ENCODE measurements at places on chromosomes 12 and 14.

- DNase-seq, result no peak
Measured at GRCh38 chr14:80211153-80212022, at the start of gene DIO2. DIO2 (minus strand) TSS chr14:80211504; CDS start chr14:80211472, 32 bp downstream.

DNA sequence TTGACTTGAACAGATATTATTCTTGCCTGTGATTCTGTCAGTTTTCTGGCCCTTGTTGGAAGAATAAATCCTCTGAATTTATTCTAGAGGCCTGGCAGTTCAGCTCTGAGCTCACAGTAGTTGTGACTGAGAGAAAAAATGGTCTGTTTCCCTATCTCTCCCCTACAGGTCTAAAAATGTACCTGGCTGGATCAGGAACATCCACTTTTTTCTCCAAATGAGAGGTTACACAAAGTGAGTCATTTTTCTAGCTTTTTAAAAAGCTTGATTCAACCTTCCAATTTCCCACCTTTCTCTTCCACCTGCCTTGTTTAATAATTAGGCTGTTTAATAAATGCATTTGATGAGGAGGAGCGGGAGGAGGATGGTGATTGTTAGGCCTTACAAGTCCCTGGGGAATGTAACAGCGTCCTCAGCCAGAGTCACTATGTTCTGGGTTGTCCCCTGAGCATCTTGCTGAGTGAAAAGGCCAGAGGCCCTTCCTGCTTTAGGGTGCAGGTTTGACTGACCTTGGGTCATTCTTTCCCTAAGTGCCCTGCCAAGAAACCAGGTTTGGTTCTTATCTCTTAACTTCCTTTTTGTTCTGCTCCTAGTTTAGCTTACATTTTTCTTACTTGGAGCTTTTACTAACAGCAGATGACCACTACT is 91.7 kb upstream of the FUT8 start:
- no peak for DNase-seq

- peak; percentile 65 for DNase-seq
Measured at GRCh38 chr14:61493239-61493638, 171.9 kb downstream of the PRKCH start.

DNA sequence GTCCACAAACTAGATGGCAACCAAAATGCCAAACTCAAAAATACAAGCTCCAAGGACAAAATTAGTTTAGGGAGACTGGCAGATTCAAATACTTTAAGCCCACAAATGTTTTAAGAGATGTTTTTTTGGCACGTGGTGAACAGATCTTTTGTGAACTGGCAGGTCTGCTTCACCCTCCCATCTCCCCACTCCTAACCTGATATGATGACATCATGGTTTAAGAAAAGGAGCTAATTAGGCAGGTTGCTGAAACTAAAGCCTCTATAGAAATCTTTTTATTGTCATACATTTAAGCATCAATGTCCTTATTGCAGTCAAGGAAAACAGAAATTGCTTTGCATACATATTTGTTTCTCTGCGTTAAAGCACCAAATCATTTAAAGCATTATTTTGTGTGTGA is 5.8 kb downstream of the LRIG3 start:
- no peak for DNase-seq

DNA sequence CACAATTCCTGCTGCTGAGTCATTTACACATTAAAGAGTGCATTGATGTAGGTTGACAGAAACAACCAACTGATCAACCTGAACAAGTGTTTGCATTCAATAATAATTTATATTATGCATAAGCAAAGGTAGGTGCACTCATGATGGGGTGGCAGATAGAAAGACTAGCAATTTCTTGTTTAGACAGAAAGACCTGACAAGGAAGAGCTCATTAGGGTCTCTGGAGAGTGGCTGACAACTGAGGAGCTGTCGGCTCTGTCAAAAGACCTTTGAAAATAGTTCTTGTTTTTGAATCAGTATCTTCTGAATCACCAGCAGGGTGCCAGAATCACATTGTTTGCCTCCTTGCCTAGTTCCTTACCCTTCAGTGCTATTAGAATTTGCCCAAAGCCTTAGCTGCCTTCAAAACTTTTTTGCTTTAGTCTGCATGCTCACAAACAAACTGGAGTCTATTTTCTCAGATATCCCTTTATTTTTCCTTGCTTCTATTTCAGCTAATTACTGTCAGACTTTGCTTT is 234.7 kb downstream of the BTG1 start:
- no peak for DNase-seq

DNA sequence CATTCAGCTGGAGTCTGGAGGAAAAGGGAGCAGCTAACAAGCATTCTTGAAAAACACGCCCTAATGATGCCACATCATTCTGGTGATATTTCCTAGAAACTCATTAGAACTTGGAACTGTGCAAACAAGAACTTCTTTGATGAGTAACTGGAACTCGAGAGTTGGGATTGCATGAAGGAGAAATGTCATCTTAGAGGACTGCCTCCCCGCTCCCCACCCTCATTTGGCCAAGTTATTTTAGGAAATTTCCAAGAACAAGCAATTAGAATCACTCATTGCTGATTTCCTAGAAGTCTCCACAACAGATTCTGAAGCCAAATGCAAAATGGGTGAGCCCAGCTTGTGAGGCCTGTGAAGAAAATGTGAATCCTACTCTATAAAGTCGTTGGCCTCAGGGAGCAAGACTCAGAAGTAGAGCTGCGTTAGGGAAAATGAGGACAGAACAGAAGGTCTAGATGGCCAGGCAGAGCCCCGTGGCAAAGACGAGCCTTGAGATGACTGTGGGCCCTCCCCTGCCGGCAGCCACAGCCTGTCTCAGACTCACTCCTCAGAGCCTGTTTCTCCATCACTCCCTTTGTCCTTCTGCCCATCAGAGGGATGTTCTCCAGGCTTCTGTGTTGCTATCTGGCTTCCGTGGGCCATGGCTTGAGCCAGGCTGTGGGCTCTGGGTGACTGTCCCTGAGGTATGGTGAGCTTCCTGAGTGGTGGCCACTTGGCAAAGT is 38.4 kb downstream of the RTL1 start:
- no peak for DNase-seq

- no peak for DNase-seq
Measured at GRCh38 chr12:114903083-114903691, 219.2 kb upstream of the TBX3 start.

- DNase-seq, result peak; percentile 77
Measured at GRCh38 chr14:54653712-54654469, 87.0 kb downstream of the SAMD4A start.

GRCh38 chr12:120183211-120183631 is 11.3 kb downstream of the GCN1 start:
- no peak for DNase-seq

DNA sequence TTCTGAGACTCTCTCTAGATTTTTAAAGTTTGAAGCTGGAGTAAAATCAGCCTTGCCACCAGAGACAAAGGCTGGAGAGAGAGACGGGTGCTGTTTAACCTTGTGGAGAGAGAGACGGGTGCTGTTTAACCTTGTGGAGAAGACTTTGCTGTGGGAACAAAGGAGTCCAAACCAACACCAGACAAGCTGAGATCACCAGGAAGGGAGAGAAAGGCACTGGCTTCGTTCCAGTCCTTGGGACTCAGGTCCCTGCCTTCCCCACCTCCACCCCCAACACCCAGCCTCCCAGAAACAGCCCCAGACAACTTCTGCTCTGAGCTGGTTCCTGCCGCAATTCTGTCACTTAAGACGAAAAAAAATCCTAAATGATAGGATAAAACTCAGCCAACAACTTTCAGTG is 1389.3 kb downstream of the AACS start:
- DNase-seq, result no peak

GRCh38 chr14:32190673-32191072 is 11.2 kb upstream of the RNU6-7 start:
- DNase-seq, result no peak

GRCh38 chr12:68786929-68787328 is 21.0 kb upstream of the MDM2 start:
- no peak for DNase-seq

DNA sequence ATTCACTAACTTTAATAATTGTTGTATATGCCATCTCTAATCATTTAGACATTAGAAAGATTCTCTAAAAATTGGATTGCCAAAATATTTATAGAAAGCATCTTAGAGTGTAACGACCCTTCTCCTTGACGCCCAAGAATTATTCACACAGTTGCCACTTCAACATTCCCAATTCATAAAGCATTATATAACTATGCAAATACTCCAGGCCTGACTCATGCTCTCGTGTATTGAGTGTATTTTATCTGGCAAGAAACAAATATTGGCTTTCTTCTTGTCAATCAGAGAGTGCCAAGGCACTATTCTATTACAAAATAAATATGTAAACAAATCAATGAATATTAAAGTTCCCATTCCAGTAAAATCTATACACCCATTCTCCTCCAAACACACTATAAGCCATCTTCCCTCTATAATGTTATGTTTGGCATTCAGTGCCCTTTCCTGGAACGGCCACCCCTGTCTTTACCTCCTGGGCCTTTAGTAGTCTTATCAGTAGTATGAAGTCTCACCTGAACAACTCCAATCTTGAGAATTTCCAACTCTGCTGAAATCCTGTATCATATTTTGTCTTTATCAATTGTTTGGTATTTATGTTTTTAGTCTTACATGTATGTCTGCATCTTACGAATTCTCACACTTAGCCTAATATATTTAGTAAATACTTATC is 182.6 kb downstream of the PIK3C2G start:
- DNase-seq, result no peak

- DNase-seq, result no peak
Measured at GRCh38 chr14:24232645-24233537, at the start of gene GMPR2. GMPR2 (plus strand) TSS chr14:24232929; CDS start chr14:24233254, 325 bp downstream.

DNA sequence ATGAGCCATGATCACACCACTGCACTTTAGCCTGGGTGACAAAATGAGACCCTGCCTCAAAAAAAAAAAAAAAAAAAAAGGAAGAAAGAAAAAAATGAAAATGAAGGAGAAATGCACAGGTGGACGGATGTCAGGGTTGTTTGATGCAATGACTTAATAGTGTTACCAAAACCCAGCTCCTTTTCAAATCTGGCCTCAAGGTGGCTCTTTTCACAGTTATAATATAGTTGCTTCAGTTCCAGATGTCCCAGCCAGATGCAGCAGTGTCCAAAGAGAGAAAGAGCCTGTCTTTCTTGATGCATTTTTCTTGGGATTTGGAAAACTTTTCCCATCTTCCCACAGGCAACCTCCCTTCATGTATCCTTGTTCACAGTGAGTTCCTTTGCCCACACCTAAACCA is 36.5 kb downstream of the KCNMB4 start:
- no peak for DNase-seq

DNA sequence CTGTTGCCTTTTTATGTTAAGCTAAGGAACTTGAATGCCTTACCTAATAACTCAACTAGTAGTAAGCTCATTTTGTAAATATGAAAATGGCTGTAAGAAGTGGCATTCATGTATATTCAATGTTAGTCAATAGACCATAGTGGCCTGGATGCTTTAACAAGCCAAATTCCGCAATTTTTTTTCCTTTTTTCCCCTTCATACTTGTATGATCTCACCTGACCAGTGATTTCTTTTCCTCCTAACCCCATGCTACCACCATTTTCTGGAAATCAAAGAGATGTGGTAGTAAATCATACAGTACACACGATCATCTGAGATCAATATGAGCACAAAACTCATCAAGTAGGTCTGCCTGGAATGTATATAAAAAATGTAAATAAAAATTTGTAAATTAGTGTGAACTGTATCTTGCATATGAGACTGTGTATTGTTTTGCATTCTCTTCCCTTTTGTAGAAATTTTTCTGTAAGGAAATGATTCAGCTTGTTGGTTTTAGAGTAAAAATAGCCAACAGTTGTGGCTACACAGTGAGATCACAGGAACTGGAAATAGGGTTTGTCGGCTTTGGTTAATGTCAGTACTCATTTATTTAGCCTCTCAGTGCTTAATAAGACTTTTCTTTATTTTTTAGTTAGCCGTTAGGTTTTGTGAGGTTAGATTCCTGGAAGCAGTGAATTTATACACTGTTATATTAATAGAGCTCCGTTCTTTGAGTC is 62.5 kb downstream of the ETNK1 start:
- DNase-seq, result no peak

DNA sequence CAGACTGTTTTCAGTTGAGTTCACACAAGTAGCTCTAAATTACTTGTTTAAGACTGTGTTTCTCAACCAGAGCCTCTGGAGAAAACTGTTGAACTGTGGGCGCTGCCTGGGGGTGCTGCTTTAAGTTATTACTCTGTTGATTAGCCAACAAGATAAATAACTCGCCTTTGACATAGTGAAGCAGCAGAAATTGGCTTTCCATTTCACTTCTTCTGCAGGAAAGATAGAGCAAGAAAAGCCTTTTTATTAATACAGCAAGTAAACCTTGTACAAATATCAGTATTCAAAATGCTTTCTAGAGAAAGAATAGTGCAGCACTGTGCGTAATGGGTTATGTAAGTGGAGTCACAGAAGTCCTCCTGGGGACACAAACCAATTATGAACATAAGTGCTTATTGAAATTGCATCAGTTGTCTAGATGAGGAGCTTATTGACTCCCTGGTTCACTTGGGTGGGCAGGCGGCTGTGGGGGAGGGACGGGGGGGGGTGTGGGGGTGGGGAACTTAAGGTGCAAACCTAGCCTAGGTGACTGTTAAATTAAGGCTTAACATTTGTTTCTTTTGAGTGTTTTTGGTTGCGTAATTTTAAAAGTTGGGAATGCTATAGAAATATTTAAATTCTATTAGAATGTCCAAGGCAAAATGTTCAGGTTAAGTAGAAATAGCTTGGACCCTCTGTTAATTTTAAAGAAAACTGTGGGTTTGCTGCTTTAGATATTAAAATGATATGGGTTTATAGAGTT is 6.3 kb downstream of the FRS2 start:
- no peak for DNase-seq

DNA sequence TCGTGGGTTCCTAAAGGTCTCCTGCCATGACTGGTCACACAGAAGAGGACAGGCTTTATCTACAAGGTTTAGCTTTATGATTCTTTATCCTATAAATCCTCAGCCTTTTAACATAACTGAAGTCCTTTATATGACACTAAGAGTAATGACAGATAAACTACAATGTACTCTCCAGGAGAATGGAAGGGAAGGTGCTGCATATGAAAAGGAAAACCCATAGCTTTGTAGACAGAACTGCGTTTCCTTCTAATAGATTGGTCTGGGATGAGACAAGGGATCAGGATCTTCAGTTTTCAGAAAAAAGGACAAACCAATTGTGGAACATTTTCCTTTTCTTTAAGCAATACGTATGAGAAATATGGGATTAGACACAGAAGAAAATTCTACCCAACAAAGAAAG is 201.1 kb upstream of the NPAS3 start:
- no peak for DNase-seq

GRCh38 chr12:94141892-94142291 is 6.5 kb upstream of the PLXNC1 start:
- no peak for DNase-seq

DNA sequence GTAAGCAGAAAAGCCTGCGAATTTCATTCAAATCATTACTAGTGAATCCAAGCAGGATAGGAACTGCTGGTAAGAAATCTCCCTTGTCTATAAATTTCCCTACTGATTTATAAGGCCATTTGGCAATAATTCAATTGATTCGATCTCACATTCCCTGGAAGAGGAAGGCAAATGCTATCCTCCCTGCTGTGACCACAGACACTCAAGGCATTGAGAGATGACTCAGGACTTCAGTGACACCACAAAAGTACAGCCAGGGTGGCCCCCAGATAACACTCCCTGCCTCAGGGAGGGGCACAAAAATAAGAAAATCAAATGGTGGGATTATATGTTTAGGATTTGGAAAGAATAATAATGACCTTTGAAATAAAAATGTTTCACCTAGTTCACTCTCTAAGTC is 162.7 kb downstream of the GRIP1 start:
- DNase-seq, result no peak

GRCh38 chr12:25995906-25996305 is 37.4 kb downstream of the RASSF8 start:
- DNase-seq, result no peak

- DNase-seq, result peak; percentile 67
Measured at GRCh38 chr12:3753544-3754284, 805 bp upstream of the CRACR2A start.

Measured in femur (tissue), 1 donor.